ENCODE measurements at places on chromosomes 12 and 14.

GRCh38 chr12:5243014-5243413 is 188.9 kb upstream of the NTF3 start:
- no peak for DNase-seq

- DNase-seq, result peak; percentile 13
These were observed 229.4 kb downstream of the CNTN1 start for GRCh38 chr12:40921563-40922163.

GRCh38 chr12:49341777-49342065 is 4.7 kb upstream of the C1QL4 start:
- DNase-seq, result no peak

DNA sequence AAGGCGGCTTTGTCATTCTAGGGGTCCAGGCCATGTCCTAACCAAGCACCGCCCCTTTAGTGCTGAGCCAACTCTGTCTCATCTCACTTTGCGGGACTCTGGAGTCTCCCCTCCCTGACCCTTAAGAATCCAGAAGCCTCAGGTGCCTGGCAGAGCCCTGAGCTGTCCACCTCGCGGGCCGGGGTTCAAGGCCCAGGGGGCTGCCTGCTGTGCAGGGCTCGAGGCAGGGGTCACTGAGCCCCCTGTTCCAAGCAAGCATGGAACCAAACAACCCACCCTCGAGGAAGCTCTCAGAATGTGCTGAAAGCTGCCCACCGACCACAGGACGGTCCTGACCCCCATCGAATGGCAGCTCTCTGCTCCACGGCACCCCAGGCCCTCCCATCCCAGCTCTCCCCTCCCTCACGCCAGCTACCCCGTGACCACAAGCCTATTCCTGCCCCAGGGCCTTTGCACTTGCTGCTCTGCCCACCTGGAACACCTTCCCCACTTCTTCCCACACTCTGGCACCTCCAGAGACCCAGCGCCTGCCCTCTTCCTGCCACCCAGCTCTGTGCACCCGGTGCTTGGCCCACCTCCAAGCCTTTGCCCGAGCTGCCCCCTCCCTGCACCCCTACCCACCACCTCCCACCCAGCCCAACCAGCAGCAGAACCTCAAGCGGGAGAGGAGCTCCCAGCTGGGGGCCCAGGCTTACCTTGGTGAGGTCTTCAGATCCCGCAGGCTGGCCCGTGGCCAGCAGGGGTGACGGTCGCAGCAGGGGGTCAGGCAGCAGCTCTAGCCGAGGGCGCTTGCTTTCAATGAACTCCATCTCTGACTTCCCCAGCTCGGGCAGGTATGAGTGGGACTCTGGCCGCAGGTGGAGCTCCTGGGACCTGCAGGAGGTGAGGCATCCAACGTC is 84.3 kb downstream of the NCOR2 start:
- DNase-seq, result no peak

DNA sequence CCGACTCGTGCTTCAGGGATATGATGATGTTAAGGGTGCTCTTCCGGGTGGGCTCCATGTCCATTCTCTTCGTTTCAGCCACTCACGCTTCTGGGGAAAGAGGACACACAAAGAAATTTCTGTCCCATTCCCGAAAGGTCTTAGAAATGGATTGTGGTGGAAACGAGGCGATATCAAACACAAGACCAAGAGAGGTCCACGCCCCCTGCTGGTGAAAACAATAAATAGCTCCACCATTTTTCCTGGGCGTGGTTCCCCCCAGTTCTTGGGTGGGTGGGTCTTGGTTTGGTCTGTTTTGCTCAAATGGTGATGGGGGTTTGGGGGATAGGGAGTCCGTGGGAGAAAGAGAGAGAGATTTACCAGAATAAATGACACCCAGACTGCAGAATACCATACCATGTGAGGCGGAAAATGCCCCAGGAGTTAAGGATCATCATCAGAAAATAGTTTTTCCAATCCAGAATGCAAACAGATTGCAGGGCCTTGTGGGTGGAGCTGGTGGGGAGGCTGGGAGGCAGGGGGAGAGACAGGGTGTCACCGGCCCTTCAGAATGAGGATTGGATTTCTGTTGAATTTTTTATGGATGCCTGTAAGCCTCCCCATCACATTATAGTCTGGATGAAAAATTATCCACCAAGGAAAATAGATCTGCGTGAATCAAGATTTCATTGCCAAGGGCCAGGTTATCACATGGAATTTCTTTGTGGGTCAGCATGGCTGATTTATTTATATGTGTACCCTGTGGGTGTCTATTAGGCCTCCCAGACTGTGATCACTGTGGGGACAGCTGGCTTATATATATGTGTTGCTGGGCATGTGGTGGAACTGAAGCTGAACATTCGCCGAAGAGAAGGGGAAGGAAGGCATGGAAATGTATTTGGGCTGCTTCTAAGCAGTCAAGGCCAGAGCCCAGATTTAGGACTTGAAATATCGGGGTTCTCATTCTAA is 55.8 kb downstream of the SRRM4 start:
- peak; percentile 33 for DNase-seq

DNA sequence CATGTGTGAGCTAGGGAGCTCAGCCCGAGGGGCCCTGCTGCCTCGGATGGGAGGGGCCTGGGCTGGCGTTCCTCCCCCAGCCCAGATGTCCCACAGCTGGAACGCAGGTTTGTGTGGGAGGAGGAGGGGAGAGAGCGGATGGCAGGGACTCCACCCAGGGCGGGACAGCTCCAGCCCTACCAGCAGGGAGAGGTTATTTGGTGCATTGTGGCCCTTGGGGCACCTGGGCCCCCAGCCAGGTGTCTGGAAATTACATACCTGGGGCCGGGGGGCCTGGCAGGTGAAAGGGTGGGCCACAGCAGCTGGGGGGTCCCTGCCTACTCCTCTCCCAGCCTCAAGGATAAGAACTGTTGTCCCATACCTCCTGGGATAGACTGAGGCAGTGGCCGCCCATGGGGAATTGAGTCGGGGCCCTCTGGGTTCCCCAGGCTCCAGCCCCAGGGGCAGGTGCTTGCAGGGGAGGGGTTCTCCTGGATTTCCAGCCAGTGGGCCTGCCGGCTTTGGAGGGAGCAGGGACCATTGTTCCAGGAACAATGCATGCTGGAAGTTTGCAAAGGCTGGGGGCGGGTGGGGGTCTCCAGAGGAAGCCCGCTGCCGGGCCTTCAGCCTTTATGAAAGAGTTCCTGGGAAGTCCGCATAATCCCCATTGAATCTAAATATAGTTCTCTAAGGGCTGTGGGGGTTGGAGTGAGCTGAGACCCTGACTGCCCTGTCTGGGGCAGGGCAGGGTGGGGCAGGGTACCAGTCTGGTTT is 1.2 kb downstream of the KIF26A start:
- DNase-seq, result no peak

DNA sequence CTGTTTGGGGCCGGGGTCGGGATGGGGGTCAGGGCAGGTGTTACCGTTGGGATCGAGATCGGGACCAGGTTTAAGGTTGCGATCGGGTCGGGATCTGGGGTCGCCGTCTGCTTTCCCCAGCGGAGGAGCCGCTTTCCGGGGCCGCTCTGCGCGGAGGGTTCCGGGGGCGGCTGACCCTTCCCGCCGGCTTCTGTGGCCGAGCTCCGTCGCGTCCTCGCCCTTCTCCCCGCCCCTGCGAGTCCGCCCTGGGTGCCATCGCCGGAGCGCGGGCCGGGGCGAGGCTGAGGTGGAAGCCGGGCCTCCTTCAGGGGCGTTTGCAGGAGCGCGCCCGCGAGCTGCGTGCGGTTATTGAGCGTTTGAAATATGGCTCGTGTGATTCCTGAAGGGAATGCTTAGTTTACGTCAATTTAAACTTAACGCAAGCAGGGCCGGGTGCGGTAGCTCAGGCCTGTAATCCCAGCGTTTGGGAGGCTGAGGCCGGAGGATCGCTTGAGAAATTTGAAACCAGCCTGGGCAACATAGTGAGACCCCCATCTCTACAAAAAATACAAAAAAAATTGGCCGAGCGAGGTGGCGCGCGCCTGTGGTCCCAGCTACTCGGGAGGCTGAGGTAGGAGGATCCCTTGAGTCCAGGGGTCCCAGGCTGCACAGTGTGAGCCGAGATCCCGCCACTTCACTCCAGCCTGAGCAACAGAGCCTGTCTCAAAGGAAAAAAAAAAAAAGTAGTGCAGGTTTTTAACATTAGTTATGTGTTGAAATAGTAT is 620 bp downstream of the PGAM5 start:
- DNase-seq, result peak; percentile 37

GRCh38 chr14:100445436-100446088 is 122.4 kb downstream of the SLC25A47 start:
- DNase-seq, result no peak

DNA sequence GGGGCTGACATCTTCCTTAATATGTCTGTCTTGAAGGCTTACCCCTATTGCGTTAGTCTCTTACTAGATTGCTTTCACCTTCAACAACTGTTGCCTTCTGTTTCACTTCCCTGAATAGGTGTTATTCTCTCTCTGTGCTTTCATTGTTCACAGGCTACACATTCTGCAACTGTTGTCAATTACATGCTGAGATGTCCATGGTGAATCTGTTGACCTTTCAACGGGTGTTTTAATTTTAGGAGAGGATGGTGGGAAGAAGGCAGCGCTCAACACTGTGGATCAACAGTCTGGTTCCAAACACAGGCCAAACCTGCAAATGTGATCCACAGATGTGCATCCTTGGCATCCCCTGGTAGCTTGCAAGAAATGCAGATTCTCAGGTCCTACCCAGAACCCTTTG is 101.9 kb downstream of the DACT1 start:
- DNase-seq, result no peak

GRCh38 chr12:8455271-8455670 is 491 bp upstream of the CLEC6A start:
- DNase-seq, result no peak

DNA sequence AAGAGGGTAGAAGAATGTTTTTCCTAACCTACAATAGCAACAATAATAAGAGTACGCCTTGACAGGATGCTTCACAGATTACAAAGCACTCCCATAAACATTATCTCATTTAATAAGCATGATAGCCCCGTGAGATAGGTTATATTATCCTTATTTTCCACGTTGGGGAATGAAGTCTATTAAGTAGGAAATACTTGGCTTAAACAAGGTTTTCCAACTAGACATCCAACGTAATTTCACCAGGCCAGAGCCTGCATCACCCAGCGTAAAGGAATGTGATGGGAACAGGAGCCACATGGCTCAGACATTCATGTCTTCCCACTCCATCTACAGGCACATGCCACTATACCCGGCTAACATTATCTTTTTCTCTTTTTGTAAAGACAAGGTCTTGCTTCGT is 223.4 kb upstream of the AMIGO2 start:
- DNase-seq, result no peak

DNA sequence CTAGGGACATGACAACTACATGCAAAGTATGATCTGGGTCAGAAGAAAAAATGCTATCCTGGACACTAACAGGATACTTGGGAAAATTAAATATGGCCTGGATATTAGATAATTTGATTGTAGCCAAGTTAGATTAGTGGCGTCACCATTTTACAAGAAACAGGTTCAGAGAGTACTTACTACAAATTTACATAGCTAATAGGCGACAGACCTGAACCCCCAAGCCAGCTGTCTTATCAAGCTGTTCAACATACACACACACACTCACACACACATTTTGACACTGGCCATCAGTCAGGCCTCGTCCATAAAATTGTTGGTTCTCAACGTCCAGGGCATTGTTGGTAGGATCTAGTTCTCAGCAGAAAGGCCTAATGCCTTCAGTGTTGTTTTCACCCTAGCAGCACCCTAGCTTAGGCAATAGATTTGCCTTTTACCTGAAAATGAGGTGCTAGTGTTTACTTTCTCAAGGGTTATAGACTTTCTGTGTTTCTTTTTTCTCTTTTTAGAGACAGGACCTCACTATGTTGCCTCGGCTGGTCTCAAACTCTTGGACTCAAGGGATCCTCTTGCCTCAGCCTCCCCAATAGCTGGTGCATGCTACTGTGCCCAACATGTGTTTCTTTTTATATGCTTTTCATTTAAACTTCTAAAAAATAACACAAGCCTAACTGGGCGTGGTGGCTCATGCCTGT is 3.3 kb upstream of the C14orf93 start:
- no peak for DNase-seq

- no peak for DNase-seq
These were observed 1.8 kb downstream of the TRMT61A start for GRCh38 chr14:103530831-103531230.

DNA sequence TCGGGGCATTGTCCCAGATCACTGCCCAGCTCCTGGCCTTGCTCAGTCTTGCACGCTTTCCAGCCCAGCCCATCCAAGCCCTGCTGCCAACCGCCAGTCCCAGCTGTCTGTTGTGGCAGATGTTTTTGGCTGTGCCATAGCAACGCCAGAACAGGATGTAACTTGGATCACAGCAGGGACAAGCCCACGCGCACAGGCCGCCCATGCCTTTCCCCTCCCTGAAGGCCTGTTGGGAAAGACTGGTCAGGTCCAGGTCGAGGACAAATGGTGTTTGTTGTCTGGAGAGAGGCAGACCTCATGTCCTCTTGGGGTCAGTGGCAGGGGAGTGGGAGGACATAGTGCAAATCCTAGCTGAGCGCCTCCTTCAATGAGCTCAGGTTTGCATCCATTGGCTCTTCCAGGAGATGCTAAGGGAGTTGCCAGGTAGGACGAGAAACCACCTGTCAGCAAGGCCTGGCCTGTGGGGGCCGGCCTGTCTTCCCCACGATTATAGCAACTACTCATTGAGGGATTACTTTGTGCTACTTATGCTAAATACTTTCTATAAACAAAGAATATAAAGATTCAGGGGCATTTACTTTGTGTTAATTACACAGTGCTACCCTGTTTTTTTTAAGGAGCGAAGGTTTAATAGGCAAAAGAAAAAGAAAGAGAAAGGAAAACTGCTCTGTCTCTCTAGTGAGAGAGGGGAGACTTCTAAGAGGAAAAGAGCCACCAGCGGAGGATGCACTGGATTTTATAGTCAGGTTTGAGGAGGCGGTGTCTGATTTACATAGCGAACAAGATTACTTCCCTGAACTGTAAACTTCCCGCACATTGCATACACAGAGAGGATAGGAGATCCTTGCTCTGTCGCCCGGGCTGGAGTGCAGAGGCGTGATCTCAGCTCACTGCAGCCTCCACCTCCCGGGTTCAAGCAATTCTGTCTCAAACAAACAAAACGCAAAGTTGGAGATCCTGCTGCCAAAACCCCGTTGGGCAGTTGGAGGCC is 42.8 kb upstream of the CORO1C start:
- no peak for DNase-seq

DNA sequence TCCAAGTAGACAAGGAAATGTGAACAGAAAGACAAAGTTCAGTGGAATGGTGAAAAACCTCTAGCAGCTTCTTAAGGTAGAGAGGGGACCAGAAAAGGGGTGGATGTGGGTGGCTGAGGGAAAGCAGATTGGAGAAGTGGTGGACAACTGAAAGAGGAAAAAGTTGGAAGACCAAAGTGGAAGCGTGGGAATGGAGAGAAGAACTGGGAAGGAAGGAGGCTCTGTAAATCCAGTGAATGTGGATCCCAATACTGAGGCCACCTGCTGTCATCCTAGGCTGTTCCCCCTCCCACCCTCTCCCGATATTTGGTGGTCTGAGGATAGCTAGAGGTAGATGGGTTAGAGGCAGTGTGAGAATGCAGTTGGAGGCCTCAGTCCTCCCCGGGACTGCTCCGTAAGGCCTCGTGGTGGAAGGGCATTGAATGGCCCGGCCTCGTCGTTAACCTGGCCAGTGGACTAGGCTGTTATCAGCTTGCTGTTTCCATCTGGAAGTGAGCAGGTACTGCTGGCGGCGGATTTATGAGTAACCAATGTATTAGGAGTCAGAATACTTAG is 822 bp upstream of the POU6F1 start:
- DNase-seq, result no peak

- DNase-seq, result no peak
These were observed 201.9 kb upstream of the RBM19 start for GRCh38 chr12:114168061-114168460.

Data from activated CD4-positive, alpha-beta T cell treated with anti-CD3 and anti-CD28 coated beads, Interleukin-2, Interleukin-6, amounts not matched to agents 100 ng/mL and 50 ng/mL, durations not matched to agents 16 hours and 8 hours (primary cell).